ENCODE measurements at places on chromosomes 7 and 10.

DNA sequence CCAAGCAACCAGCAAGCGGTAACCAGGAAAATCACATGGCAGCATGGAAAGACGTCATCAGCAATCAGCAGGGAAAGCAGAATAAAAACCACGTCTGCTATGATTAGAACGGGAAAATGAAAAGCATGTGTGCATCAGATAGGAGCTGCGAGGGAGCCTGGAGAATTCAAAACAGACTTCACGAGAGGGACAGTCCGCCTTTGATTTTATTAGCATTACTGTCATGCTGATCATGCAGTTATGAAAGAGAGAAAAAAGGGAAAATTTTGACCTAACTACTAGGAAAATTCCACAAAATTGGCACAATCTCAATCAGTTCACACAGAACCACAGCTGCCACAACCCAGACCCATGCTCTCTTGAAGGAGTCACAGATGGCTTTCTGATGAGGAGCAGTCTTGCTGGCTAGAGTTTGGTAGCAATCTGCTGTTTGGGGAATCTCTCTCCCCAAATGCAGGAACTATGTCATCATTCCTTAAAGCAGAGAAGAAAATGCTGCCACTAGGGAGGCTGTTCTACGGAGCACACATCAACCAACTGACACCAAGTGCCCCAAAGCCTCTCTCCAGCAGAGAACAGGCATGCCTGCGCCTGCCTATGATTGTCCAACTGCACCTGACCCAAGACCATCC is 295.9 kb downstream of the TNS3 start:
- DNase-seq: peak; percentile 91

DNA sequence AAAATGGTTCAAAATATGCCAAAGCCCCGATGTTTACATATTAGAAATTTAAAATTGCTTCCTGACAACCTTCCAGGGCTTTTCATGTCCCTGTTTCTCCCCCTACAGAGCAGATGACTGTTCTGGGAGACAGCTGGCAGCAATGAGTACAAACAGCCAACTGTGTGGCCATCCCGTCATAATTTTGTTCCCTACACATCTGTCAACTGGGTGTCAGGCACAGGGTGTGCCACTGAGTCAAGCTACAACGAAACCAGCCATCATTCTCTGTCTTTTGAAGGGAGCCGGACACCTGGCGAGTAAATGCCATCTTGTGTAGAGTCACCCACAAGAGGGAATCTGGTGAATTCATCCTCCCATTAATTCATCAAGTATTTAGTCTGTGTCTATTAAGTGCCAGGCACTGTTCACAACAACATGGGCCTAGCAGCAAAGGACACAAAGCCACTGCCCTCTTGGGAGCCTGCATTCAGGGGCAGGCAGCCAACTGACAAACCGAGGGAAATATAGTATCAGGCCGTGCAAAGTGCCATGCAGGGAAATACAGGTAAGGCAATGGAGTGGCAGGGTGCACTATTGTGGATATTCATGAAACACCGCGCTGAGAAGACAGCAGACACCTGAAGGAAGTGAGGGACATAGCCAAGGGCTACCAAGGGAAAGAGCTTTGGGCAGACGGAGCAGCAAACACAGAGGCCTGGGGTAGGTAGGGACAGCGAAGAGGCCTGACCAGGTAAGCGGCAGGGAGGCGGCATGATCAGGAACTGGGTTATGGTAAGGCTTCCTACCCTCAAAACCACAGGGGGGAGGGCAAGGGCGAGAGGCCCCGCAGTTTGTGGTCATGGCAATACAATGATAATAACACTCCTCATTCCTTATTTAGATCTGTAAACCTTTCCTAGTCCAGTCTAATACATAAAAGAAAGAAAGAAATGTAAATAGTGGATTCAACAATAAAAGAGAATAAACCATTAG is 213.6 kb downstream of the FAM107B start:
- DNase-seq: no peak

DNA sequence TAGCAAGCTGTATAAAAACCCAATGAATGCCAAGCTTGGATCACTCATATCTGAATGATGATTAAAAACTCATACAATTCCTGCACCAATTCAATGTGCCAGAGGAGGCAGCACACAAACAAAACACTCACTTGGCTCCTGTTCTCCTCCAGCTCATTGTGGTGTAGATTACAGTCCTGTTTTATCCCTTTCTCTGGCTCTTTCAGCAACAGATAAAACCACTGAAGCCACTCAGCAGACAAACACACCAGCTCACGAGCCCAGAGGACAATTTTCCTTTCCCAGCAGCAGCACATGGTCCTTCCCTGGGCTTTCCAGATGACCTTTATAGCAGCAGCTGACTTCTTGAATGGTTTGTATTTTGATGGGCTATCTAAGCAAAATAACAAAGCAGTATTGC is 107.3 kb upstream of the STARD3NL start:
- no peak for DNase-seq

DNA sequence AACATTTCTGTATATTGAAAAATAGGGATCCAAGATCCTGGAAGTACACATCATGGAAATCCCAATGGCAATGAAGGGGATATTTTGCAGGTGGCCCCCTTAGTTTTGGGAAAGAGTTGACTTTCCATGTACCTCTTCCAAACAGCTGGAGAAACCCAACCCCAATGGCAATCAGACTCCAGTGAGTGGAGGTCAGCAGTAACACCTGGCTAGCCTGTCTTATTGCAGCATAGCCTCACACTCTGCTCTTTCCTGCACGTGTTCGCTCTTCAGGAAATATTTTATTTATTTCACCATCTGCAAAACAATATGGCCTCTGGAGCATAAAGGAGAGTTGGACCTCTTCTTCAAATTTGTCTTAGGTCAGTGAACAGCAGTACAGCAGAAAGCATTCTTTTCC is 340.0 kb upstream of the NRP1 start:
- DNase-seq: no peak

- DNase-seq: no peak
Observed at GRCh38 chr10:5404208-5405041, at the start of gene TUBAL3. TSS of gene TUBAL3 (minus strand) at chr10:5404828. CDS start at chr10:5404792, 36 bp downstream.

GRCh38 chr10:43059828-43060227 is 17.0 kb upstream of the RET start:
- DNase-seq: no peak

DNA sequence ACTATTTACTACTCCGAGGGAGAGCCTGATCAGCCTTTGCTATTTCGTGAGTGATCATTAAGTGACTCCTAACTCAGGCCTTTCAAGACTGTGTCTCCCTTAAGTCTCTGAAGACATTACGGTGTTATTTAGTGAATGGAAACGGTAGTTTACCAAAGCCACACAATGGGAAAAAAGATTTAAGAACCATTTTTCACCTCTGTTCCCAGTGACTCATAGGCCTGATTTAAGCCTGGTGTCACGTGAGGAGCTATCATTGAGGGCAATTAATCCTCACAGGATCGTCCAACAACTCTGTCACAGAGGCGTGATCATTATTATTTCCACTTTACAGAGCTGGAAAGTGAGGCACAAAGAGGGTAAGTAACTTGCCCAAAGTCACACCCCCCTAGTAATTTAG is 20.3 kb downstream of the C10orf90 start:
- no peak for DNase-seq

DNA sequence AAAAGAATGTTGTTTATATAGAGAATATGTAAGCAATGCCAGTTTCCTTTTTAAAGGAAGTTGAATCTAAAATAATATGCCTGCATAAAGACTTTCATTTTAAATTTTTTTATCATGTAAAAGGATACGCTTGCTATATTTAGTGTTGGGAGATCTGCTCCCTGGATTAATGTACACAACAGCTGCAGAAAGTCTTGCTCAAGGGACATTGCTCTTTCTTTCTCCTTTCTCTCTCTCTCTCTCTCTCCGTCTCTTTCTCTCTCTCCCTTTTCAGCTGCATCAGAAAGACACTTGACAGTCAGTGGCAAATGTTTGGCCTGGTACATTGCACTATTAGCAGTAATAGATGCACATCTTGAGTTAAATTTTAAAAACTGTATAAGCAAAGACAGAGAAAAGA is 739 bp downstream of the MYPN start:
- no peak for DNase-seq

DNA sequence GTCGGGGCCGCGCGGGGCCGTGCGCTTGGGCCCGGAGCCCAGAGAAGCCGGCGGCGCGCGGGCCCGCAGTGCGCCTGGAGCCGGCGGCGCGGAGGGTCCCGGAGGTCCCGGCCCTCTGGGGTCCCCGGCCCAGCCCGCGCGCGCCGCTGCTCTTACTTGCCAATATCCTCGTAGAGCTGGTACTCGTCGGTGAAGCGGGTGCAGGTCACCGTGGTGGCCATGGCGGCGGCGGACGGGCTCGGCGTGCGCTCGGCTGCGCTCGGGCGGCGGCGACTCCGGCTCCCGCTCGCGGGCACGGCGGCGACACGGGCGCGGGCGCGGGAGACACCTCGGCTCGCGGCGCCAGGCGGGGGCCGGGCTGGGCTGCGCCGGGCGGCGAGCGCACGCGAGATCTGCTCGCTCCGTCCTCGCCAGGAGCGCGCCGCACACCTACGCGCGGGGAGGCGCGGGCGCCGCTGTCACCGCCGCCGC is at the start of gene CAMK2B:
CAMK2B (minus strand) TSS at position 394 of the 471 bp plus-strand sequence; CDS start at position 221, 173 bp downstream.
- DNase-seq: no peak

- peak; percentile 36 for DNase-seq
Observed at GRCh38 chr10:68897336-68897741, 3.8 kb upstream of the DDX50 start.

- no peak for DNase-seq
Observed at GRCh38 chr10:100996678-100997359, 2.8 kb upstream of the LZTS2 start.

- no peak for DNase-seq
Observed at GRCh38 chr7:68866200-68866570, 732.1 kb upstream of the AUTS2 start.

GRCh38 chr7:83646027-83646426 is 2.9 kb downstream of the SEMA3E start:
- no peak for DNase-seq

GRCh38 chr7:130654850-130655249 is 13.7 kb downstream of the COPG2 start:
- DNase-seq: no peak

- no peak for DNase-seq
Observed at GRCh38 chr10:49172777-49173132, 15.4 kb downstream of the TMEM273 start.

GRCh38 chr7:81693080-81693479 is 76.8 kb downstream of the HGF start:
- DNase-seq: no peak

- no peak for DNase-seq
Observed at GRCh38 chr10:132888898-132889490, 53.4 kb downstream of the CFAP46 start.

Measured in fibroblast of skin of left biceps (primary cell).